ENCODE measurements at places on chromosomes 5 and 9. TPM values are rescaled to one million over a fixed set of nuclear protein-coding genes. Genes with fewer than 3 reads are reported as not detected.

The ZNF79 gene
- total RNA-seq: 21.0 TPM

The SPINK13 gene
- not detected for total RNA-seq

The CTXN3 gene
- total RNA-seq: not detected

The C9orf153 gene
- 0.45 TPM for total RNA-seq

The CER1 gene
- total RNA-seq: not detected

The CNTFR gene
- total RNA-seq: not detected

The MYORG gene
- total RNA-seq: 1.3 TPM

The ANKRD34B gene
- not detected for total RNA-seq
